ENCODE measurements at places on chromosomes 12 and 14.

DNA sequence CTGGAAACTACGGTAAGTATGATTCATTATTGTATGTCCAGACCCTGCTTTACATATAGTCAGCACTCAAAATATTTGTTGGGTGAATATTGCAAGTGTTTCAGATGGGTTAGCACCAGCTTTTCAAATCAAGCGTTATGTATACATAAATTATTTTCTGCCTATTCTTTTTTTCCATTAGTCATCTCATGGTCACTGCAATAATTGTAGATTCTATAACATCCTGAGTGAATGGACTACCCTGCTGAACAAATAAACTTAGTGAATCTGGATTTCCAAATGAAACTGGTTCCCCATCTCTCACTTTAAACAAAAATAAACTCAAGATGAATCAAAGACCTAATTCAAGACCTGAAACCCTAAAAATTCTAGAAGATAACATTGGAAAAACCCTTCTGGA lies 152.3 kb downstream of the DIO2 start:
- no peak for DNase-seq

GRCh38 chr12:72189266-72189665 lies 82.9 kb upstream of the TRHDE start:
- DNase-seq = no peak

DNA sequence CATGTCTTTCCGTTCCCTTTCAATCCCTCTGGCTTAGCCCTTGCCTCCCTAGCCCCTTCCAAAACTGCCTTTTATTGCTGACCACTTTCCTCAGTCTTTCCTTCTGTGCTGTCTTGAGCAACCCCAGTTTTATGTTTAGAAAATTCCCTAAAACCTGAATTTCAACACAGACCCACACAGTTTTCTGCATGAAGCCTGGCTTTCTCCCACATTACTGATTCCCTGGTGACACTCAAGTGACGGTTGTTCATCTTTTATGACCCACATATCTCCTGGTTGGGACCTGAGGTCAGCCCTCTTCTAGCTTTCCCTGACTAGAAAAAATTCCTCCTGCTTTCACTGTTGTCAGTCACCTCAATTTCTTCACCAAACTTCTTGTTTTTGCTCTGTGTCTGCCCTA lies 21.0 kb downstream of the FGD4 start:
- DNase-seq = no peak

DNA sequence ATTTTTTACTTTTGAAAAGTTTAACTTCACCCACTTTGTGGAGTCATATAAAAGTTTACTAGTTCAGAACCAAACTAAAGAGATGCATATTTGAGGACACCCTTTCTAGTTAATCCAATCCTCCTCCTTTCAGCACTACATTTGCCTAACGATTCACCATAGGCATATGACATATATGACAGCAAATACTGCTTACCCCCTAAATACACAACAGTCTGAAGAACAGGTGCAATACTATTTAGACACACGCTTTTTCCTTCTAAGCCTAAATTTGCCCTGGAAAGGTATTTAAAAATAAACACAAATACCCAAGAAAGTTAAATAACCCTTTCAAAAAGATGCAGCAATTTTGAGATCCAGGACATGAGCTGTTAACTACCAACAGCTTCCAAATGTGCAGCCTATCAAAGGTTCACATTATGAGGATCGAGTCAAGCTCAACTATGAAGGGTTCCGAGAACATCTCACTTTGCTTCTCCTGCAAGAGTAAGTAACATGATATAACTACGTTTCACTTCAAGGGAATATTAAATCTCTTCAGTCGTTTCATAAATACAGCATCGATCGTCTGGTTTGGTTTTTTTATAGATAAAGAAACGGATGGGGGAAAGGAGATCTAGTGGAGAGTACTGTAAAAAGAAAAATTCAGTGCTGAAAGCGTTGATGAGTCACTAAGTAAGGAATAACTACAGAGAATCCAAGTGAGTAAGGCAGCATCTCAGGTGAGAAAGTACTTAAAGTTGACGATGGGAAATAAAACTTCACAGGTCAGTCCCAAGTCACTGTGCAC lies 677 bp upstream of the AP4S1 start:
- no peak for DNase-seq

GRCh38 chr12:20800160-20800559 lies 10.3 kb upstream of the SLCO1B3 start:
- no peak for DNase-seq

- DNase-seq = no peak
These were observed 735 bp upstream of the VASH1 start for GRCh38 chr14:76760331-76761135.

DNA sequence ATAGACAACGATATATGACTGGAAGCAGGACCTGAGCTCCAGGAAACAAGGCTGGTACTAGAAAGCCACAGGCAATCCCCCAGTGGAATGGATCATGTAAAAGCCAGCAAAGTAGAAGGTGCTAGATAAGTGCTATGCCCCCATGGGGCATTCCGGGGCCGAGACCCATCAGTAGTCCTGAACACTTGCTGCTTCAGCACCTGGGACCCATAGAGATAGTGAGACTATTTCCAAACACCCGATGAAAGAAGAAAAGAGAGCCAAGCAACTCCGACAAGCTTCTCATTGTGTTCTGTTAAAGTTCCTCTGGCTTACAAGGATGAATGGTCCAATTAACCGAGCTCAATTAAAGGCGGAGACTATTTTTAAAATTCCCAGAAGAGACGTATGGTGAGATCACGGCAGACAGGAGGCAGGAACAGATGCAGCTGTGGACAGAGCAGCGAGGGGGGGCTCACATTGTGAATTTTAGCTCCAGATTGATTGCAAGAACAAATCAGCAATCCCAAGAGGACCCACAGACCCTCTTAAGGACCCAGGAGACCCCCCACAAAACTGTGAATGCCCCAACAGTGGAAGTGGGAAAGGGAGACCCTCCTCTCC lies 142.5 kb upstream of the OVCH1 start:
- DNase-seq = no peak

DNA sequence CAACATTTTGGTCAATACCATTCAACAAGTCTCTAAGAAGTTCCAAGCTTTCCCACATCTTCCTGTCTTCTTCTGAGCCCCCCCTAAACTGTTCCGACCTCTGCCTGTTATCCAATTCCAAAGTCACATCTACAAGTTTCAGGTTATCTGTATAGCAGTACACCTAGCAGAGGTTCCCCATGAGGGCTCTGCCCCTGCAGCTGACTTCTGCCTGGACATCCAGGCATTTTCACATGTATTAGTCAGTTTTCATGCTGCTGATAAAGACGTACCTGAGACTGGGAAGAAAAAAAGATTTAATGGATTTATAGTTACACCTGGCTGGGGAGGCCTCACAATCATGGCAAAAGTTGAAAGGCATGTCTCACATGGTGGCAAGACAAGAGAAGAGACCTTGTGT lies 10.2 kb upstream of the PLA2G1B start:
- DNase-seq = no peak

DNA sequence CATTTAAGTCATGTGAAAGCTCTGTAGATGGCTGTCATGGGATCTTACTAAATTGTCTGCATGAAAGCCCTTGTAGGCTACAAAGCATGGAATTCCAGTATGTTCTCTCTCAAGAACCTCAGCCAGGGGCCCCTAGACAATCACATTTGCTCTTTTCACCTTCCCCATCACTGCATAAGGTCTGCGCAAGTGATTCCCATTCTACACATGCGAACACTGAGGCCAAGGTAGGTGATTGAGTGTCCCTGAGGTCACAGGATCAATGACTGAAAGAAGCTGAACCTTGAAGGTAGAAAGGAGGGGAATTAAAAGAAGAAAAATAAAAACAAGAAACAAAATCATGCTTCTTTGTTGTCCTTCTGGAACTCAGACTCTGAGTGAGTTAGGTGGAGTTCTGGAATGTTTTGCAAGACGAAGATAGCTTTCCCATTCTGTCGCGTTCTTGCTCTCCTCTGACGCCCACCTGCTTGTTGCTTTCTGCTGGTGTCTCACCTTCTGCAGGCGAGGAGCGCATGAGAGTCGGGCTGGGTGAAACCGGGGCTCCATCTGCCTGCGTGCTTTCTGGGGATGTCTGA lies 79.9 kb downstream of the SPRING1 start:
- DNase-seq = no peak

GRCh38 chr14:101495827-101496775 lies 65.2 kb upstream of the DIO3 start:
- no peak for DNase-seq

GRCh38 chr12:96197503-96198272 lies 3.5 kb downstream of the ELK3 start:
- DNase-seq = no peak

GRCh38 chr12:121701667-121702277 lies 10.8 kb upstream of the TMEM120B start:
- no peak for DNase-seq

GRCh38 chr14:94163796-94164195 lies 10.3 kb upstream of the PPP4R4 start:
- no peak for DNase-seq

DNA sequence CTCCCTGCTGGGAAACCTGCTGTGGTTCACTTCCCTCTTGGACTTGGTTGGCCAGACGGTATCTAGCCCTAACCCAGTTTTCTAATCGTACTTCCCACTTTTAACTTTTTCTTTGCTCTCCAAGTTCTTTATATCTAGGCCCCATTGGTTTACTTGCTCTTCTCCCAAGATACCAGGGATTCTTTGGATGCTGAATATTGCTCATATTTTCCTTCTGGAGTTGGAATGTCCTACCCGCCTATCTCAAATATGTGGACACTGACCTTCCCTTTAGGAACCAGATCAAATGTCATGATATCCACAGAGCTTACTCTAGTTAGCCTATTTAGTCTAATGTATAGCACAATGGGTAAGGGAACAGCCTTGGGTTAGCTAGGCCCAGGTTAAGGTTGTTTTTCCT lies 228.6 kb downstream of the DACT1 start:
- no peak for DNase-seq

DNA sequence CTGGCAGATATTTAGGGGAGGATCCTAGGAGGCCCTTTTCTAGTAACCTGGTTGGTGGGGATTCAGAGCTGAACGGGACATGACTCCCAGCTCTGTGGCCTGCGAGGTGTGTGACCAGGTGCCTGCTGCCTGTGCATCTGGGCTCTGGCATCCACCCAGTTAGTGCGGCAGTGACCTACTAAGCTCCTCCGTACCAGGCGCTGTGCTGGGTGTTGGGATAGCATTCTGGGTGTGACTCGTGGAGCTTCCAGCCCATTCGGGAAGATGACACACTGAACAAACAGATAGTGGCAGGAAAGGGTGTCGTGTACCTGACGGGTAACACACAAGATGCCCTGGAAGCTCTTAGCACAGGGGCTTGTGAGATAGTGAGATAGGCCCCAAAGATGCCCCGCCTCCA lies 80.9 kb downstream of the ACACB start:
- DNase-seq = no peak

DNA sequence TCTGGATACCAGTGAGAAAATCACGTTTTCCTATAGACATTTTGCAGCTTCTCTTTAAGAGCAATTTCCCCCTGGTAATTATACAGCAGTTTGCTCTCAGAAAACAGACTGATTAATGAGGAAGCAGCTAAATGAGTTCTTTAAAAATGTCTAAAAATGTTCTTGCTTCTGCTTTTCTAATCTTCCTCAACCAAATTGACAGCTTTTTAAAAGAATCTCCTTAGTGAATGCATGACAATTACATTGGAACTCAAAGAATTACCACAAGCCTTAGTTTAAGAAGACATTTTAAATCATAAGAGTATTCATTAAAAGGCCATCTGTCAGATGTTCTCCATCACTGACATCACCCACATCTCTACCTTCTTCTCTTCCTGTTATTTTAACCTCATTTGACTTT lies 135.8 kb upstream of the PLXNC1 start:
- no peak for DNase-seq

DNA sequence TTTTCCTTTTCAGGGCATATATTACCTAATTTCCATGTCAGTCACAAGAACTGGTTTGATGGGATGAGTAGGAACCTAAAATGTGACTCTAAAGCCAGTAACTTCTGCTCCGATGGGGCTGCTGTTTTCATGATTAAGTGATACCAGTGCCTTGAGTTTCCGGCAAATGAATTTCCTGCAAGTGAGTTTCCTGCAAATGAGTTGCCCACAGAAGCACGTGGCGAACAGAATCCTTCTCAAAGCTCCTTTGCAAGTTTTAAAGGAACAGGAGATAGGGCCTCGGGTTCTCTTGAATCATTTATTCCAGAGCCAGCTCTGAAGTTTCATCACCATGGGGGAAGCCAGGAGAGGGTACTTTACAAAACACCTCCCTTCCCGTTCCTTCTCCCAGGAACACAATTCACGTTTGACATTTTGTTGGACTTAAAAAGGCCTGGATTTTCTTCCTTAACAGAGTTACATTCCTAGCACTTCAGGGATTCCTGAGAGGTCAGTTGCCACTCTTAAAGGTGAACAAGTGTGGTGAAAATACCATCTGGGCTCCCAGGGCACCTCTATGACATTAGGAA lies 2.2 kb upstream of the PPTC7 start:
- peak; percentile 19 for DNase-seq

- DNase-seq = peak; percentile 13
These were observed 7.5 kb downstream of the VTI1B start for GRCh38 chr14:67666750-67667449.

- no peak for DNase-seq
These were observed 1.5 kb downstream of the CMAS start for GRCh38 chr12:22047494-22047893.

Measured in stimulated activated naive CD4-positive, alpha-beta T cell (primary cell).